Large intestine (tissue), 12 donors: ENCODE measurements at places on chromosomes 13 and 19. TPM values are rescaled to one million over a fixed set of nuclear protein-coding genes. Genes with fewer than 3 reads are reported as not detected.

Gene SPRY2
- polyA plus RNA-seq, result 77.8 TPM

DNA sequence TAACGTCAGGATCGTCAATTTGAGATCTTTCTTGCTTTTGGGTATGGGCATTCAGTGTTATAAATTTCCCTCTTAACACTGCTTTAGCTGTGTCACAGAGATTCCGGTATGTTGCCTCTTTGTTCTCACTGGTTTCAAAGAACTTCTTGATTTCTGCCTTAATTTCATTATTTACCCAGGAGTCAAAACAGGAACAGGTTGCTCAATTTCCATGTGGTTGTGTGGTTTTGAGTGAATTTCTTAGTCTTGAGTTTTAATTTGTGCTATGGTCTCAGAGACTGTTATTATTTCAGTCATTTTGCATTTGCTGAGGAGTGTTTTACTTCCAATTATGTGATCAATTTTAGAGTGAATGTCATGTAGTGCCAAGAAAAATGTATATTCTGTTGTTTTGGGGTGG lies 153.1 kb downstream of the PCDH17 start:
- no peaks in the 10 kb centered on the region for H3K36me3 ChIP-seq
- no peak overlapping the region for H3K4me3 ChIP-seq
- no peaks in the 10 kb centered on the region for H3K4me1 ChIP-seq
- no peak for DNase-seq
- no peak overlapping the region for H3K27ac ChIP-seq

- H3K4me3 ChIP-seq, result peak overlapping the region; percentile 66
- H3K27me3 ChIP-seq, result no peaks in the 10 kb centered on the region
- H3K27ac ChIP-seq, result peak overlapping the region; percentile 100
- DNase-seq, result peak; percentile 65
Measured at GRCh38 chr13:33543631-33544265, 258.2 kb upstream of the STARD13 start.

GRCh38 chr13:29761160-29761559 lies 89.3 kb downstream of the UBL3 start:
- peaks cover 3% of the 10 kb centered on the region for H3K36me3 ChIP-seq
- no peak overlapping the region for H3K27ac ChIP-seq

- no peak overlapping the region for H3K4me3 ChIP-seq
- H3K4me1 ChIP-seq, result no peaks in the 10 kb centered on the region
- H3K36me3 ChIP-seq, result peaks cover 25% of the 10 kb centered on the region
- DNase-seq, result no peak
Measured at GRCh38 chr19:13932149-13932637, 6.0 kb downstream of the PODNL1 start.

- DNase-seq, result no peak
- H3K27me3 ChIP-seq, result no peaks in the 10 kb centered on the region
- no peak overlapping the region for H3K4me3 ChIP-seq
Measured at GRCh38 chr13:53901593-53901992, 873.0 kb downstream of the OLFM4 start.

DNA sequence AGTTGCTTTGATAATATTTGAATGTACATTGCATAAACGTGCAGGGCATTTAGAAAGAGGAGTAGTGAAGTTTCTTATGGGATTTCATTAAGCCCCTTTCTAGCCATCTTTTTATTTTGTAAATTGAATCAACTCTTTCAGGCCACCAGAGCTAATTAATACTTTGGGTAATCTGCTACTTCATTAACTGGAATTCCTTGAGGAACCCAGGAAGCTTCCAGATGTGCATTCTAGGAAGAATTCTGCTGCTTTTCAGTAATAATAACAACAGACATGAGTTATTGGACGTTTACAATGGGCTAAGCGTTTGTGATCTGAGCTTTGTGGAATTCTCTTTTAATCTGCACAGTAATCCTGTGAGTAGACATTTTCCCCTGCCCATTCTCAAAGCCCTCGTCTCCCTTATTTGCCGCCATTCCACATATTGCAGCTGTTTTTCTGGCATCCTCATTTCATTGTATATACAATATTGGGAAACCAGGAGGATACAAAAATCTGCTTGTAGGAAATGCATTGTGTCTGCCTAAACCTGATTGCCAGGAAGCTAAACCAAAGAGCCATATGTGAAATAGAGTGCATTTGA lies 103.9 kb downstream of the HS6ST3 start:
- H3K4me3 ChIP-seq, result no peak overlapping the region
- H3K27ac ChIP-seq, result no peak overlapping the region
- no peaks in the 10 kb centered on the region for H3K27me3 ChIP-seq

DNA sequence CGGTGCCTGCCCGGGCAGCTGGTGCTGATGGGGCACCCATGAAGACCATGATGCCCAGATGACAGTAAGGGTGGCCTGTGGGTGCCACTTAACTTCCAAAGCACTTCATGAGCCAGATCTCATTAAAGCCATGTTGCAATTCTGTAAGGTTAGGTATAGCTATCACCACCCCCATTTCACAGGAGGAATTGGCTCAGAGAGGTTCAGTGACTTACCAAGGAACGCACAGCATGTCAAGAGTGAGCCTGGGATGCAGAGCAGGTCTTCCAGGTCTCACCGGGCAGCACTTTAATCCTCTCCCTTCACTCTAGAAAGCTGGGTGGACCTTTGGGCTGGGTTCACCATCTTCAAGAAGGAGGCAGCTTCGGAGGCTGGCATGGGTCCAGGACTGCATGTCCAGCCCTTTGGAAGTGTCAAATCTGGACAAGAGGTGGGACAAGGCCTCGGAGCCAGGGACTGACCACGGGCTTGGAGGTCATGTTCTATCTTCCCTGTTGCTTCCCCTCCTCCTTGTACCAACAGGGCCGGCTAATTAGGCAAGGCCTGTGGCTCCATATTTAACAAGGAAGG lies 189.8 kb downstream of the URI1 start:
- H3K27ac ChIP-seq, result no peak overlapping the region
- H3K4me1 ChIP-seq, result no peaks in the 10 kb centered on the region
- H3K27me3 ChIP-seq, result no peaks in the 10 kb centered on the region
- DNase-seq, result no peak

Gene OR7A5
- polyA plus RNA-seq, result not detected

GRCh38 chr13:97573011-97573410 lies 139.0 kb downstream of the RAP2A start:
- no peak overlapping the region for H3K4me3 ChIP-seq
- no peaks in the 10 kb centered on the region for H3K36me3 ChIP-seq
- H3K27ac ChIP-seq, result no peak overlapping the region
- peaks cover 7% of the 10 kb centered on the region for H3K4me1 ChIP-seq
- no peak for DNase-seq

Gene GDF15
- polyA plus RNA-seq, result 20.3 TPM

GRCh38 chr13:34143637-34144036 lies 325.7 kb downstream of the RFC3 start:
- no peaks in the 10 kb centered on the region for H3K27me3 ChIP-seq
- no peak overlapping the region for H3K4me3 ChIP-seq
- no peaks in the 10 kb centered on the region for H3K4me1 ChIP-seq
- no peak overlapping the region for H3K27ac ChIP-seq

Gene STAP2
- polyA plus RNA-seq, result 53.6 TPM

- no peaks in the 10 kb centered on the region for H3K36me3 ChIP-seq
- H3K4me1 ChIP-seq, result peaks cover 10% of the 10 kb centered on the region
- no peak overlapping the region for H3K4me3 ChIP-seq
Measured at GRCh38 chr19:13010038-13010991, 15.0 kb downstream of the NFIX start.

Gene AXL
- polyA plus RNA-seq, result 16.0 TPM

DNA sequence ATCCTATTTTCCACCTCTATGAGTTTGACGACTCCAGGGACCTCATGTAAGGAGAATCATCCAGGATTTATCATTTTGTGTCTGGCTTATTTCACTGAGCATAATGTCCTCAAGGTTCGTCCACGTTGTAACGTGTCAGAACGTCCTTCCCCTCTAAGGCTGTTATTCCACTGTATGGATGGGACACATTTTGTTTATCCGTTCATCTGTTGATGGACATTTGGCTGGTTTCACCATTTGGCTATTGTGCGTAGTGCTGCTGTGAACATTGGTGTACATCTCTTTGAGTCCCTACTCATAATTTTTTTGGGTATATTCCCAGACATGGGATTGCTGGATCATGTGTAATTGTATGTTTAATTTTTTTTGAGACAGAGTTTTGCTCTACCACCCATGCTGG lies 21.5 kb downstream of the CRTC1 start:
- H3K4me1 ChIP-seq, result peaks cover 8% of the 10 kb centered on the region
- no peak overlapping the region for H3K4me3 ChIP-seq

Gene TUBA3C
- polyA plus RNA-seq, result not detected

DNA sequence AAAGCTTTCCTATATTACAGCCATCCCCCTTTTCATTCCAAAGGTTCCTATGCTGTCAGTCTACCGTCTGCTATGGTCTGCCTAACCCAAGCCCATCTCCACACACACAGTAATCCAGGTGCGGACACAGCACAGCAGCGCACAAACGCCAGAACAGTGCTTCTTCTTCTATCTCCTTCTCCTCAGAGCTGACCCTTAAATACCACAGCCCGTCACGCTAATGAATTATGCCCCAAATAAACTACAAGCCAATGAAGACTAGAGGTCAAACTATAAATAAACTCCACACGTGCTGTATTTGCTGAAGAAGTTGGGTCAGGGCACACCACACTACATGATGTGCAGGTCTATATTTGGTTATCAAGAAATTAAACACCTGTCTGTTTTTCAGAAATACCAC lies 71.8 kb downstream of the TBC1D4 start:
- H3K27ac ChIP-seq, result no peak overlapping the region
- no peak for DNase-seq
- H3K27me3 ChIP-seq, result no peaks in the 10 kb centered on the region

DNA sequence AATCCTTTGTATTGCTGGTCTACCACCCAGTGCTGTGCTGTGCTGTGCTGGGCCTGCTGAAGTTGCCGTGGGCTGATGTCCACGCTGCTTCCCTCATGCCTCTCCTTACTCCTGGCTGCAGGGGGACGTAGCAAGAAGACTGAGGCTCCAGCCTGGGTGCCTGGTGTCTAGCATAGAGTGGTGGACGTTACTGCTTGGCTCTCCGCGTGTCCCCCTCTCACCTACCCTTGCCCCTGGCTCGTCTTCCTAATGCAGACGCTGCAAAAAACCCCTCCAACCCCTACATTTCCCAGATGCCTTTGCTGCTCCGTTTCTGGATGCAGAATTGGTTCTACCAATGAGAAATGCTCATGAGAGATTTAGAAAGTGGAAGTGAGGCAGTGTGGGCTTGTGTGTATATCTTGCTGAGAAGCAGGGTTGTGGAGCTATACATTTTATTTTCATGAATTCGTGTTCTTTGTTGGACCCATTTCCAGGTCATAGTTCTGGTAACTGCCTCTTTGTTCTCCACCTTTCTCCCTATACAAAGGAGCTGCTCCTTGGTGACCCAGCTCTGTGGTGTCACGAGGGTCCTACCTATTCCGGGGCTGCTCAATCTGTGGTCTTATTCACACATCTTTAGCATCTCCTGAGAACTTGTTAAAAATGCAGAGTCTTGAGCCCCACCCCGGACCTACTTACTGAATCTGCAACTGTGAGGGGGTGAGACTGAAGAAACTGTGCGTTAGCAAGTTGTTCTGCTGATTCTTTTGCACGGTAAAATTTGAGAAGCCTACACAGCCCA lies 7.9 kb upstream of the DENND1C start:
- H3K27me3 ChIP-seq, result peaks cover 3% of the 10 kb centered on the region
- H3K36me3 ChIP-seq, result no peaks in the 10 kb centered on the region
- H3K27ac ChIP-seq, result no peak overlapping the region
- no peak for DNase-seq

- no peak for DNase-seq
- H3K4me3 ChIP-seq, result no peak overlapping the region
- peaks cover 4% of the 10 kb centered on the region for H3K36me3 ChIP-seq
- no peaks in the 10 kb centered on the region for H3K27me3 ChIP-seq
- no peaks in the 10 kb centered on the region for H3K4me1 ChIP-seq
Measured at GRCh38 chr13:72931311-72931710, 127.5 kb upstream of the KLF5 start.

Gene BABAM1
- 70.7 TPM for polyA plus RNA-seq

Gene PRSS57
- polyA plus RNA-seq, result 1.1 TPM

DNA sequence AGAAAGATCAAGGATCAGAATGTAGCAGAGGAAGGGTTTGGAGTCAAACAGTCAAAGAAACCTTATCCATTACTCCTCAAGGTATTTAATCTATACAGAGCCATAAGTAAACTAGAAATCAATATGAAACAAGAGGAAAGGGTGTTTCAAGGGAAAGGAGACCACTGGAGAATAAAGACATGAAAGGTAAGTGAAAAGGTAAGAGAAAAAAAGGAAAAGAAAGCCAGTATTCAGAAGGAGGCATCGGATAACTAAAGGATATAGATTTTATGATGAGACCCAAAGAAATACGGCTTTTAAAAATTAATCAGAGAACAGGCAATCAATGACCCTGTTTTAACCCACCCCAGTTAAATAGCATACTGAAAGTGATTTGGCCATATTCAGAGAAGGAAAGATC lies 438.7 kb upstream of the MIR17HG start:
- DNase-seq, result no peak
- no peaks in the 10 kb centered on the region for H3K27me3 ChIP-seq
- H3K36me3 ChIP-seq, result no peaks in the 10 kb centered on the region
- H3K27ac ChIP-seq, result no peak overlapping the region

DNA sequence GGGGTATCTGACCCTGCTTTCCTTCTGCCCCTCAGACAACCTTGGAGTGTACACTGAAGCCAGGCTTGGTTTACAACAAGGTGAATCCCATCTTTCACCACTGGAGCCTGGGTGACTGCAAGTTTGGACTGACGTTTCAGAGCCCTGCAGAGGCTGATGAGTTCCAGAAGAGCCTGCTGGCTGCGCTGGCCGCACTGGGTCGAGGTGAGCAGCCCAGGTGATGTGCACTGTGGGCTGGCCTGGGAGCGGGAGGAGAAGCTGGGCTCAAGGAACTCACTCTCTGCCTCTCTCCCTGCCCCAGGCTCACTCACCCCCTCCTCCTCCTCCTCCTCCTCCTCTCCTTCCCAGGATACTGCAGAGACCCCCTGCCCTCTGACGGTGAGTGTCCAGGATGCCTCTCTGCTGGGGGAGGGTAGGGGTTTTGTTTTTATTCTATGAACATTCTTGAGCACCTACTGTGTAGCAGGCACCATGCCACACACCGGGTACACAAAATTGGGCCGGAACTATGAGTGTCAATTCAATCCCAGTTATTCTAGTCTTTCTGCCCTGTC lies 3.5 kb downstream of the SPRED3 start:
- H3K27ac ChIP-seq, result no peak overlapping the region
- peaks cover 64% of the 10 kb centered on the region for H3K27me3 ChIP-seq
- no peak overlapping the region for H3K4me3 ChIP-seq
- DNase-seq, result no peak

DNA sequence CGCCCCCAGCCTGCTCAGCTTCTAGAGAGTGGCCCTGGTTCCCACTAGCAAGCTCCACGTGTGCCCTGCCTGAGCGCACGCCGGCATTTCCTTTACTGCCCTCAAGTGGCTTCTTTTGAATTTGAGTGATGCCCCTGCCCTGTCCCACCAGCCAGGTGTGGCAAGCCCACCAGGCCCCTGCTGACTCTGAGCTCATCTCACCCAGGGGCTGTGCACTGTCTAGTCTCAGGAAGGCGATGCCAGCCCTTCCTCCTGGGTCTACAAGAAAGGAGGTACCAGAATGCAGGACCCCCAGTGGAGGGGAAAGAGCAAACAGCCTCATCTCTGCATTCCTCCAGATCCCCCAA lies 17.3 kb upstream of the EPHX3 start:
- DNase-seq, result no peak
- H3K4me3 ChIP-seq, result no peak overlapping the region
- H3K27me3 ChIP-seq, result no peaks in the 10 kb centered on the region
- peak overlapping the region; percentile 30 for H3K27ac ChIP-seq
- H3K4me1 ChIP-seq, result peaks cover 38% of the 10 kb centered on the region
